ENCODE measurements at places on chromosomes 3 and 15. TPM values are rescaled to one million over a fixed set of nuclear protein-coding genes. Genes with fewer than 3 reads are reported as not detected.

The ST8SIA2 gene
- total RNA-seq: 3.9 TPM

The CHRNA7 gene
- total RNA-seq: 0.09 TPM

The DUOXA2 gene
- not detected for total RNA-seq

The STRIT1 gene
- total RNA-seq: not detected

The FBXW12 gene
- not detected for total RNA-seq

The ITIH4 gene
- total RNA-seq: not detected

The SENP7 gene
- total RNA-seq: 15.9 TPM

GRCh38 chr3:157043771-157044170 is 116.2 kb downstream of the CCNL1 start:
- no peak overlapping the region for H3K4me3 ChIP-seq
- H3K36me3 ChIP-seq: no peaks in the 10 kb centered on the region
- no peak for DNase-seq

GRCh38 chr3:152860736-152861135 is 25.8 kb downstream of the P2RY1 start:
- H3K4me1 ChIP-seq: no peaks in the 10 kb centered on the region
- H3K27me3 ChIP-seq: no peaks in the 10 kb centered on the region
- DNase-seq: no peak
- no peak overlapping the region for H3K27ac ChIP-seq
- no peak overlapping the region for H3K4me3 ChIP-seq

GRCh38 chr15:72110355-72110754 is 7.6 kb downstream of the MYO9A start:
- H3K36me3 ChIP-seq: no peaks in the 10 kb centered on the region
- H3K27me3 ChIP-seq: no peaks in the 10 kb centered on the region
- peak; percentile 37 for DNase-seq
- H3K27ac ChIP-seq: no peak overlapping the region
- H3K4me1 ChIP-seq: peaks cover 8% of the 10 kb centered on the region

GRCh38 chr3:14208168-14208567 is 29.6 kb downstream of the LSM3 start:
- no peak for DNase-seq
- no peaks in the 10 kb centered on the region for H3K36me3 ChIP-seq
- H3K4me3 ChIP-seq: no peak overlapping the region
- H3K4me1 ChIP-seq: peaks cover 70% of the 10 kb centered on the region
- H3K27me3 ChIP-seq: no peaks in the 10 kb centered on the region

DNA sequence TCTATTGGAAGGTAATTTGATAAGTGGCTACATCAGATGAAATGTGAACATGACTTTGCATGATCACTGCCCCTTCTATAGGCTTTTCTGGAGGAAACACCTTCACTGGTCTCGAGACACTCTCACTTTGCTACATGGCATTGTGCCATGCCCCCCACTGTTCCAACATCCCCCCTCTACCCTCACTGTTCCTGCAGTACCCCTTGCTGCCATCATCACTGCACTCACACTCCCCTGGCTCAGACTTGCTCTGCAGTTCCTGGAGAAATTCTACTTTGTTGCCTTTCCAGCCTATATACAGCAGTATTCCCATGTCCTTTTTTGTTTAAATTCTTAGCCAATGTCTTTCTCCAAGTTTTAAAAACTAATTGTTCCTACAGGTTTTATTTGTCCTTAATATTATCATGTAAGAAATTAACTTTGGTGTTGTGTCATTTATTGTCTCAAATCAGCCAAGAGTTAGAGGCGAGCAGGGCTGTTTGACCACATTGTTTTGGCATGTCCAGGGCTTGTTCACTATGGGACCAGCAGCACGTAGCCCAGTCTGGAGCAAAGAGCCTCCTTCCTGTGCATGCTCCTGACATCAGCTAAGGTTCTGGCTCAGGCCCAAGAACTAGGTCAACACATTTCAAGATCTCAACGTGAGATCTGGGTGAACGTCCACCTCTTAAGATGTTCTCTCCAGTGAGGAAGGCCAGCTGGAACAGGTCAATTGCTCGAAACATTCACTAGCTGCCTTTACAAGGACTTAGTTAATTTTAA is 246.4 kb downstream of the SLC9A9 start:
- no peaks in the 10 kb centered on the region for H3K27me3 ChIP-seq
- no peak overlapping the region for H3K4me3 ChIP-seq
- no peak overlapping the region for H3K27ac ChIP-seq
- no peaks in the 10 kb centered on the region for H3K4me1 ChIP-seq
- no peak for DNase-seq

- DNase-seq: no peak
- no peaks in the 10 kb centered on the region for H3K27me3 ChIP-seq
- no peak overlapping the region for H3K4me3 ChIP-seq
- no peak overlapping the region for H3K27ac ChIP-seq
- peaks cover 2% of the 10 kb centered on the region for H3K4me1 ChIP-seq
- no peaks in the 10 kb centered on the region for H3K36me3 ChIP-seq
Observed at GRCh38 chr3:194833114-194833910, 147.6 kb downstream of the FAM43A start.

DNA sequence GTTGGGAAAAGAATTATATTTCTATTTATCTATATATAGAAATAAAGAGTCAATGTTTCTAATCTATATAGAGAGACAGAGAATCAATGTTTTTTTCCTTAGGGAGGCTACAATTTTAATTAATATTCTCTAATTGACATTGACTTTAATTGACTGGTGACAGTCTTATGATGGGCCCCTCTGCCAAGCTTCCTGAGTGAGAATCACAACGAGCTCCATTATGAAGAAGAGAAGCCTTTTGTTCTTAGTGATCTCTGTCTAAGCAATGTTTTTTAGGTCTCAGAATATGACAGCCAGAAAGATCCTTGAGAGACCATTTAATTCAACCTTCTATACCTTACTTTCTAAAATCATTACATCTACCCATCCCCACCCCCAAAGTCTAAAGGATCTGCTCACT is 70.9 kb downstream of the IGSF11 start:
- no peaks in the 10 kb centered on the region for H3K36me3 ChIP-seq
- no peaks in the 10 kb centered on the region for H3K4me1 ChIP-seq
- no peak for DNase-seq
- 0 out of 2 replicates have a peak, but pooled peaks cover 2% of the 10 kb centered on the region for H3K27me3 ChIP-seq

DNA sequence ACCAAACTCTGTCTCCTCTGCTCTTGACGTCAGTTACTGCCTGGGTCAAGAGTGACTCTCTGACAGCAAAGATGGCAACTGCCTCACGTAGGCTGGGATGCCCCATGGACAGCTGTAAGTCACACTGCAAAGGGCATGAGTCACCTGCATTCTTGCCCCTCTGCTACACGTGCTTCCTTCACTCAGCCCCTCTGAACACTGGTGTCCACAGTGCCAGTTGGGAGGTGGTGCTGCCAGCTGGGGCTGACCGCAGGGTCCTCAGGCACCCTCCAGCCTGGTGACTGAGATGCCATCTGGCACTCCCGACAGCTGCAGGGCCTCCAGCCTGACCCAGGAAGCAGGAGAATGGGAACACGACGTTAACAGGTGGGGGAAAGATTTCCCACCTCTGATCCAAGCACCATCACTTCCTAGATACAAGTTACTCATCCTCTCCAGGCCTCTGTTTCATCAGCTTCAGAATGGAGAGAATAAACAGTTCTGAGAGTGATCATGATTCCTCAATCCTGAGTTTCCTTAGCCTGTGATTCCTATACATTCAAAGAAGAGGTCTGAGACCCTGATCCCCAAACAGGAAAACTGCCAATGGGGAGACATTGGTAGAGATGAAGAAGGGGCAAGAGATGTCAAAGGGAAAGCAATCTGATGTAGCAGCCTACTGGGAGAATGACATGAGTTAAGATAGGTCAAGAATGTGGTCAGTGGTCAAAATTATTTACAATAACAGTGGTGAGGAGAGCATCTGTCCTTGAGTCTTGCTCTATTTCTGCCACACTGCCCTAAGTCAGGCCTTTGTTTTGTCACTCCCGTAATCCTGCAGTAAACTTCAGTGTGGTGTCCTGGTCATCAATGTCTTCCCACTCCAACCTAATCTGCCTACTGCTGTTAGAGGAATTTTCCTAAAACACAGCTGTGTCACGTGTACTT is 86.1 kb upstream of the BCL6 start:
- no peak overlapping the region for H3K27ac ChIP-seq
- H3K4me3 ChIP-seq: no peak overlapping the region
- H3K27me3 ChIP-seq: no peaks in the 10 kb centered on the region
- H3K36me3 ChIP-seq: no peaks in the 10 kb centered on the region
- DNase-seq: no peak
- no peaks in the 10 kb centered on the region for H3K4me1 ChIP-seq

DNA sequence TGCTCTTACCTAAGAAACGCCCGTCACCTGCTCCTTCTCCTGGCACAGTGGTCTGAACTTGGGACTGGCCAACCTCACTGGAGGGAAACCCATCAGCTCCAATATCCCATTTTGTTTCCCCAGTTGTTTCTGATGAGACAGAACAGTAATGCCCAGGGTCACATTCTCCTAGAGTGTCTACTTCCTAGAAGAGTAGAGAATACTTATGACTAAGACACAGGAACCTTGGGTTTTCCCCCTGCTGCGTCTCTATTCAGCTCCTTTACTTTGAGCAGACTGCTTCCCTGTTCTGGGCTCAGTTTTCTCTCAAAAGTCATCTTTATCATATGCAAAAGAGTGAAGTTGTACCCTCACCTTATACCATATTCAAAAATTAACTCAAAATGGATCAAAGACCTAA is 79.4 kb downstream of the POLR2M start:
- H3K4me1 ChIP-seq: peaks cover 7% of the 10 kb centered on the region
- no peak overlapping the region for H3K27ac ChIP-seq
- H3K27me3 ChIP-seq: peaks cover 14% of the 10 kb centered on the region

GRCh38 chr3:32113981-32114545 is 7.6 kb downstream of the GPD1L start:
- no peak for DNase-seq
- H3K4me3 ChIP-seq: no peak overlapping the region
- no peak overlapping the region for H3K27ac ChIP-seq

GRCh38 chr3:71998995-71999673 is 214.2 kb upstream of the PROK2 start:
- H3K4me1 ChIP-seq: peaks cover 16% of the 10 kb centered on the region
- no peak overlapping the region for H3K4me3 ChIP-seq
- H3K27ac ChIP-seq: peak overlapping the region; percentile 88
- no peaks in the 10 kb centered on the region for H3K27me3 ChIP-seq
- H3K36me3 ChIP-seq: no peaks in the 10 kb centered on the region
- peak; percentile 61 for DNase-seq

DNA sequence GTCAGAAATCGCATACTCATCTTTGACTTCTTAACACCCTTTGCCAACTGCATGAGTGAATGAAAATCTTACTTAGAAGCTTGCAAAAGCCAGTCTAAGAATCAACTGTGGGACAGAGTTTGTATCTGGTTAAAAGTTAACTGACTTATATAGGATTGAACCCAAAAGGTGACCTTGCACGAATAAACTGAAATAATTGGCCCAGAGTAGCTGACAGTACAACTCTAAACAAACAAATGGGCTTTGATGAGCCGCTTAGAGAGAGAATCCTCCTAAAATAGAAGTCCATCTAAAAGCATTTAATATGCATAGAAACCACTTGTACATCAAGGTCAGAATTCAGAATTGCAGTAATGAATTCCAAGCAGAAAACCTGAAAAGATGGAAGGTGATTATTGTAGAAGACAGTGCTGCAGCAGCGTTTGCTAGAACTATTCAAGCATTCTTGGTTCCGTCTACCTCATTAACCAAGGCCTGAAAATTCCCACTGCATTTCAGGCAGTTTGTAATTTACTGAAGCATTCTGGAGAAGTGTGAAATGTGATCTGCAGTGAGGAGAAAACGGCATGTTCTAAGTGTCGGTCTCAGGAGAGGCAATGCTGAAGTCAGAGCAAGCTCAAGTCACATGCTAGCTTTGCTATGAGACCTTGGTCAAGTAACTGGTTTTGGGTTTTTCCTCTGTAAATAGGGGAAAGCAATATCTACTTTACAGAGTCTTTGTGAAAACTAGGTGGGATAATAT is 103.7 kb downstream of the CADPS start:
- H3K36me3 ChIP-seq: no peaks in the 10 kb centered on the region
- no peak overlapping the region for H3K27ac ChIP-seq
- H3K4me3 ChIP-seq: no peak overlapping the region
- no peak for DNase-seq

DNA sequence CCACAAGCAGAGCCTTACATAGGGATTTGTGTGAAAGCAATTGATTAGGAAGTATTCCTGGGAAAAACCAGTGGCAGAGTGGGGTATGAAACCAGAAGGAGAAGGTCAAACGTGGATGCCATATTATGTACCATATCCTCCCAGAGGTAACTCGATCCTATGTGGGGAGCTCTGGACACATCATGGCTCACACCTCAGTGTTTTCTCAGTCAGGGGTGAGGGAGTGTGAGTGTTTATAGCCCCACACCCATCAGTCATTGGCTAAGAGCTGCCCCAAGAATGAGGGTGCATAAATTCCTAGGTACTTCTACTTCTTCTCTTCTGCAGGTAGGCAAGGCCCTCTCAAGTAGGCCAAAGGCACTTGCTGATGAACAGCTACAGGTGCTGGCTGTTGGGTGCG is 28.2 kb upstream of the PDZRN3 start:
- no peak overlapping the region for H3K27ac ChIP-seq
- H3K27me3 ChIP-seq: no peaks in the 10 kb centered on the region
- DNase-seq: no peak
- no peak overlapping the region for H3K4me3 ChIP-seq
- H3K4me1 ChIP-seq: no peaks in the 10 kb centered on the region
- no peaks in the 10 kb centered on the region for H3K36me3 ChIP-seq

DNA sequence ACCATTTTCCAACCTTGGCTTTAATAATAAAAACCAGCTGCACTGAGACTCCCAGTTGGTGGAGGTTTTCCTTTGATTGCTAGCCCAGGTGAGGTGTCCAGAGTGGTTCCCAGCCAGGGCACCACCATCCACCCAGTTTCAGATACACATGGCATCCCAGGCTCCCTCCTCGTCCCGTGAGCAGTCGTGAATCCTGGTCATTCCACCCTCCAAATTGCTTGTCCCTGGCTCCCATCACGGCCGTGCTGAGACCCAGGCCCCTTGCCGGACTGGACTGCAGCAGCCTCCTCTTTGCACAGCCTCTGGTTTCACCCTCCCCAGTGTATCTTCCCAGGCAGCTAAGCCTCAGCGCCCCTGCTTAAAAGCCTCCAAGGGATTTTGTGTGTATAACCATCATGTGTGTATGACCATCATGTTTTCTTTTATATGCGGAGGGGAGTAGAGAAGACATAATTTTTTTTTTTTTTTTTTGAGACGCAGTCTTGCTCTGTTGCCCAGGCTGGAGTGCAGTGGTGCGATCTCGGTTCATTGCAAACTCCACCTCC is 106.3 kb downstream of the ETFA start:
- H3K36me3 ChIP-seq: peaks cover 26% of the 10 kb centered on the region
- H3K27me3 ChIP-seq: no peaks in the 10 kb centered on the region
- no peak for DNase-seq
- H3K4me1 ChIP-seq: no peaks in the 10 kb centered on the region
- H3K27ac ChIP-seq: no peak overlapping the region

DNA sequence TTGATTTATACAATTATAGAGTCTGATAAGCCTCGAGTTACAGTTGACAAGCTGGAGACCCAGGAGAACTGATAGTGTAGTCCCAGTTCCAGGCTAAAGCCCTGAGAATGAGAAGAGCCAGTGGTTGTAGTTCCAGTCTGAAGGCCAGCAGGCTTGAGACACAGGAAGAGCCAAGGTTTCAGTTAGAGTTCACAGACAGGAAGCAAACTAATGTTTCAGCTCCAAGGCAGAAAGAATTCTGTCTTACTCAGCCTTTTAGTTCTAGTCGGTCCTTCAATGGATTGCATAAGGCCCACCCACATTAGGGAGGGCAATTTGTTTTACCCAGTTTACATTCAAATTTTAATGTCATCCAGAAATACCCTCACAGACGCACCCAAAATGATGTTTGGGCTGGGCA is 102.7 kb downstream of the CDIN1 start:
- no peak for DNase-seq
- H3K36me3 ChIP-seq: no peaks in the 10 kb centered on the region
- no peaks in the 10 kb centered on the region for H3K27me3 ChIP-seq
- H3K4me3 ChIP-seq: no peak overlapping the region

Measured in SJSA1 (cell line).